ENCODE measurements at places on chromosomes 11 and 22.

DNA sequence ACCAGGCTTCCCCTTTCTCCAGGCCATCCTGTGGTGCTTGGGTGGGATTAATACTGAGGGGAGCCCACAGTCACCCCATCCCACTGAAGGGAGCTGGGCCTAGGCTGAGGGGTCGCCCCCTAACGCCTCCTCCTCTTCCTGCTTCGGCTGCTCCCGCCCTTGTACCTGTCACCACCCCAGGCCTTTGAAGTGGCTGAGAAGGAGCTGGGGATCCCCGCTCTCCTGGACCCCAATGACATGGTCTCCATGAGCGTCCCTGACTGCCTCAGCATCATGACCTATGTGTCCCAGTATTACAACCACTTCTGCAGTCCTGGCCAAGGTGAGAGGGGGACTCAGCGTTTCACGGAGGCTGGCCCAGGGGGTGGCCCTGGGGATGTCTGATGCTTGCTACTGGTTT lies 6.1 kb downstream of the MICALL1 start:
- DNase-seq = no peak

DNA sequence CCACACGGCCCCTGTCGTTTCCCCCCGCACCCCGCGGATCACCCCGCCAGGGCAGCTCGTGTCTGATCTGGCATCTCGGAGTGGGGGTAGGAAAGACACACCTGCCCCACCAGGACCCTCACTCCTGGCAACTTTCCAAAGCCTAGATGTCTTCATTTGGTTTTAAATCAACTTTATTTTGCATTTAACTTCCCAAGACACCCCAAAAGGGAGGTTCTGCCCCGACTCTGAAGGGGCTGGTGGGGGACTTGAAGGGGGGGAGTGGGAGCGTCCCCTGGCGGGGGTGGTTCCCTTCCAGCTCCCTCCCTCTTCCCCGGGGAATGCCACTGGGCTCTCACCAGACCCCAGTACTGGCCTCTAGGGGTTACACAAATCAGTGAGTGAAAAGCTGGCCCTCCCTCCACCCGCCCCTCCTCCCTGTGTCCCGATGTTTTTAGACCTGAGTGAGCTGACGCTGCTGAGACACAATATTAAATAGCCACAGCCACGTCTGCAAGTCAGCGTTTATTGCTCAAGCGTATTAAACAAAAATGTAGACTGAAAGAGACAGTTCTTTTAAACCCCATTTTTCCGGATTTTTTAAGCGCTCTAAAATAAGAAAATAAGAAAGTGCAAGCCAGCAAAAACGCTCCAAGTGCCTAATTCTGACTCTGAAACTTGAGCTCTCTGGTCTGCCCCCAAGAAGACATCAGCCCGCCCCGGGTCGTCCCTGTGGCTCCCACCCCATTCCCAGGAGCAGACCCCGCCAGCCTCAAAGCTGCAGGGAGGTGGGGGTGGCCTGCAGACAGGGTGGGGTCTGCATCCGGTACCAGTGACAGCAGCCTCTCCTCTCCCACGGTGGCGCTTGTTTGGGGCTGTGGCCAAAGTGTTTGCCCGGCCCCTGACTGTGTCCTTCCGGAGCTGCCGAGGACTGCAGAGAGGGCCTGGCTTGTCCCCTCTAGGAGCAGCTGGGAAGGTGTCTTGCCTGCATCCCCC lies 1.1 kb upstream of the TTLL8 start:
- no peak for DNase-seq

- DNase-seq = no peak
These were observed 72.7 kb upstream of the WNT11 start for GRCh38 chr11:76279038-76279437.

DNA sequence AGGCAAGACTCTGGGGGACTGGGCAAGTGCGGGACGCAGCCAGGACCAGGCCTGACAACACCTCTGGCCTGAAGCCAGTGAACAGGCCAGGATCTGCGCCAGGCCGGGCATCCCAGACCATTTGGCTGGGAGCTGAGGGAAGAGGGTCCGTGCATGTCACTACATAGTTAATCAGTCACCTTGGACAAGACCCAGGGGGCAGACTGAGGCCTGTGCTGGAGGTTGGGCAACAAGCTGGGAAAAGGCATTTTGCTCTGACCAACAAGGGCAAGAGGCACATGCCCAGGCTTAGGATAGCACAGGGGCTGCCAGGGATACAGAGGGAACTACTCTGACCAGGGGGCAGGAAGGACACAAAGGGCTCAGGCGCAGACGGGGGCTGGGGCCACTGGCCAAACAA lies 7.0 kb upstream of the CHADL start:
- no peak for DNase-seq

DNA sequence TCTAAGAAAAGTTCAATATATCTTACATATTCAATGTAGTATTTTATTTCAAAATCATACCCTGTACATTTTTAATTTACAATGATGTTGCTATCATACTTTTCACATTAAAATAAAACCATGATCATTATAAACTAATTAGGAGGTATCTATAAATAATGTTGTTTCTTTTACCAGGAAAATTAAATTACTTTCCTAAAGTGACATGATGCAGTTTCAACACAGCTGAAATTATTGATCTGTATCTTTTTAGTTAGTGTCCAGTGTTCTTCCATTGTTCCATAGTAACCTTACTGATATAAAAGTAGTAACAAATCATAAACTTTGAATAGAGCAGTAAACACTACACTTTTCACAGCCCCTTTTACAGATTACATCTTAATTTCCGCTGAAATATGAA lies 29.7 kb downstream of the GRIA4 start:
- no peak for DNase-seq

DNA sequence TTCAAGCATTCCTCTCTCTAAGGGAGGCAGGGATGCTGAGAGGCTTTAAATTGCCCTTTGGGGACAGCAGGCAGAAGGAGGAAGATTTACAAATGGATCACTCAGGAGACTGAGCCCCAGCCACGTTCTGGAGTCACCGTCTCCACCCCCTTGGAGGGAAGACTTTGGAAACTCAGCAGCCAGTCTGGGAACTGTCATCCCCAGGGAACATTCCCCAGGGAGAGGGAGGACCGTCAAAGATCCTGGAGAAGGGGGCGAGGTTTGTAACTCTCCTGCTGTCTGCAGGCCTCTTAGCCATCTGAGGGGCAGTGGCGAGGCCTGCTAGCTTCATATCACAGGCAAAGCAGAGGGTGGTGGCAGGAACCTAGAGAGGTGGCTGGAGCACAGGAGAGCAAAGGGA lies 56.1 kb upstream of the SLC22A12 start:
- no peak for DNase-seq

- no peak for DNase-seq
These were observed 29.9 kb downstream of the KRTAP5-5 start for GRCh38 chr11:1659506-1659905.
